ENCODE measurements at places on chromosomes 7 and 10.

DNA sequence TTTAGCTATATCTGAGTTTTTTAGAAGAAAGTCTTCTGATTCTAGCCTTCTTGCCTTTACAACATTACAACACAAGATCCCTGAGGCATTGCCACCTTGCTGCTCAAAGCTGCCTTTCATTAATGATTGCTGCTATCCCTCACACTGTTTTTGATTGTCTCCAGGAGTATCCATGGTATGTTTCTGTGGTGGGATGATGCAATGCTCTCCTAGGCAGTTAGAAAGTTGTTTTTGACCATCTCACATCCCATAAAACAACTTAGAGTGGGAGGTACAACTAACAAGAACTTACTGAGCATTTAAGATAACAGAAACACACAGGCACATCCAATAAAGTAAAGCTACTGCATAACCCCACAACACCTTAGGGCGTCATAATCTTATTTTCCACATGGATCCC, 1156.0 kb upstream of the LRRTM3 start:
- no peak for DNase-seq

- DNase-seq: no peak
Measured at GRCh38 chr10:108639010-108639409, 1284.3 kb downstream of the XPNPEP1 start.

- DNase-seq: no peak
Measured at GRCh38 chr7:99794585-99795502, 10.9 kb upstream of the CYP3A4 start.

- DNase-seq: no peak
Measured at GRCh38 chr10:75858339-75858738, 426.9 kb downstream of the LRMDA start.

- no peak for DNase-seq
Measured at GRCh38 chr10:46329690-46330016, 42.9 kb downstream of the ANTXRL start.

GRCh38 chr10:101157756-101158458, 26.8 kb downstream of the TLX1 start:
- DNase-seq: no peak

GRCh38 chr7:27992755-27993493, 187.7 kb downstream of the JAZF1 start:
- DNase-seq: no peak

DNA sequence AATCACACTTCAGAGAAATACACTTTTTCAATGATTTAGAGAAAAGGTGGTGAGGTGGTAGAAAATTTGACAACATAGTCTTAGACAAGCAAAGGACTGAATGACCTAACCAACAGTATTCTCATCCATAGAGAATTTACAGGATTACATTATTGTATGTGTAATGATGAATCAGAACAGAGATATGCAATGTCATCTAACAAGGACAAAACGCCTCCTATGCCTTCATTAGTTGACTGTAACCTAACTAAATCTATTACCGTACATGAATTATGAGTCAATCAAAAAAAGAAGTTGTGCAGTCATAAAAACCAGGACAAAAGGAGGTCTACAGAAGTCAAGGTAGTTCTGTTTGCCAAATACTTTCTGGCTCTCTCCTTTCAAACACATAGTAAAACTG, 66.5 kb downstream of the RAB11FIP2 start:
- no peak for DNase-seq

DNA sequence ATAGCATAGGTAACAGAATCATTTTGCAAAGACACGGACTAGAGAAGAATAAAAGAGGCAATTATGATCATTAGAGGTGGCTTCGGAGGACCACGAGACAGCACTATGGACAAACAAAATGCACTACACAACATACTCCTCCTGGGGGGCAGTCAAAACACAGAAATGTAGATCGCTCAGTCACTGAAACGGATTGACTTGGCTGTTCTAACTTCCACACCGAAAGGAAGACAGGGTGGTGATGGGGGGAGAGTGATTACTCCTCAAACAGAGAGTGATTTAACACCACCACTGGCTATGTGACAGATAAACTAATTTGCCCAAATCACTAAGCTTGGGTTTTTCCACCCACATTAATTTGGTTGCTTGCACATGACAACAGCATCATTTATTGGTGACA, 14.1 kb upstream of the PPA1 start:
- no peak for DNase-seq

GRCh38 chr10:117135026-117135372, 3.1 kb downstream of the VAX1 start:
- no peak for DNase-seq

- no peak for DNase-seq
Measured at GRCh38 chr10:32790483-32790882, 167.5 kb downstream of the ITGB1 start.

- DNase-seq: peak; percentile 59
Measured at GRCh38 chr7:24979470-24979862, 512 bp downstream of the OSBPL3 start.

DNA sequence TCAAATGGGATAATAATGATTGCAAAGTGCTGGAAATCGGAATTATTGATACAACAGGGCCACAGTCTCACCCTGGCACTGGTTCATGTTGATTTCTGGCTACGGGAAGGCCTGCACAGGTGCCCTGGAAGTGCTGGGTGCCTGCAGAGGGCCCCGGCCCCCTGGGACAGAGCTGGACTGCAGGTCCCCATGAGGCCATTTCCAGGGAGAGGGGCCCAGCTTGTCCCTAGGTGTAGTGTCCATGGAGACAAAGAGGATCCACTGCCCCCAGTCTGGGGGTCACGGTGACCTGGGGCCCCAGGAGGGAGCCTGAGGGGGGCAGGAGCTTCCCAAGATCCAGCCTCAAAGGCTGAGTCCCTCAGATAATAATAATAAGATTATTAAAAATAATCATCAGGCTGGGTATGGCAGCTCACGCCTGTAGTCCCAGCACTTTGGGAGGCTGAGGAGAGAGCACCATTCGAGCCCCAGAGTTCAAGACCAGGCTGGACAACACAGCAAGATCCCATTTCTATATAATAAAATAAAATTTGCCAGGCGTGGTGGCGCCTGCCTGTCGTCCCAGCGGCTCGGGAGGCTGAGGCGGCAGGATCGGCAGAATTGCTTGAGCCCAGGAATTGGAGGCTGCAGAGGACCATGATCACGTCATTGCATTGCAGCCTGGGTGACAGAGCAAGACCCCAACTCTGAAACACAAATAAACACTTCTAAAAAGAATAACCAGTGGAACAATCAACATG, 98.1 kb downstream of the MICALL2 start:
- no peak for DNase-seq

DNA sequence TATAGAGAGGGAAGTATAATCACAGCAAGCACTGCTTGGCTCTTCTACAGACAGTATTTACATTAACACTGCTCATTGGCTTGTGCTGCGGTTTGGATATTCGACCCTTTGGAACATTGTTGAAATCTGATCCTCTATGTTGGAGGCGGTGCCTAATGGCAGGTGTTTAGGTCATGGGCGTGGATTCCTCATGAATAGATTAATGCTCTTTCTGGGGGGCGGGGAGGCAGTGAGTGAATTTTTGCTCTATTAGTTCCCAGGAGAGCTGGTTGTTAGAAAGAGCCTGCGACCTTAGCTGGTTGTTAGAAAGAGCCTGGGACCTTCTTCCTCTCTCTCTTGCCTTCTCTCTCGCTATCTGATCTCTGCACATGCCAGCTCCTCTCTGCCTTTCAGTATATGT, 77.3 kb upstream of the SVIL start:
- DNase-seq: no peak

DNA sequence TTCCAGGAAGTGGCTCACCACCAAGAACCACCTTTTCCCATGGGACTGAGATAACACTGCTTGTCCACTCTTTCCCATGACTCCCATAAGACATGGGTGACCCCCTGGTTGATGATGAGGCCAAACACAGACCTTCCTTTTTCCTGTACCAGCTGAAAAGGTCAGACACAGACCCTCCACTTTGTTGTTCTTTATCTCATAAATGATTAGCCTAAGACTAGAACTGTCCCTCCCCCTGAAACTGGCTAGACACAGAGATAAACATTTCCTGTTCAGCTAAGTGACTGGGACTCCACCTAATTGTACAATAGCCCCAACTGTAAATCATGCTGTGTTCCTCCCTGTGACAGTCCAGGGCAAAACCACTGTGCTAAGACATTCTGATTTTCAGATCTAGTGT, 8.2 kb upstream of the NRG3 start:
- DNase-seq: no peak

Data from stimulated activated CD4-positive, alpha-beta T cell treated with anti-CD3 and anti-CD28 coated beads, Interleukin-1b, Interleukin-23, amount 100 ng/mL, for 24 hours (primary cell).